ENCODE measurements at places on chromosomes 5 and 9.

DNA sequence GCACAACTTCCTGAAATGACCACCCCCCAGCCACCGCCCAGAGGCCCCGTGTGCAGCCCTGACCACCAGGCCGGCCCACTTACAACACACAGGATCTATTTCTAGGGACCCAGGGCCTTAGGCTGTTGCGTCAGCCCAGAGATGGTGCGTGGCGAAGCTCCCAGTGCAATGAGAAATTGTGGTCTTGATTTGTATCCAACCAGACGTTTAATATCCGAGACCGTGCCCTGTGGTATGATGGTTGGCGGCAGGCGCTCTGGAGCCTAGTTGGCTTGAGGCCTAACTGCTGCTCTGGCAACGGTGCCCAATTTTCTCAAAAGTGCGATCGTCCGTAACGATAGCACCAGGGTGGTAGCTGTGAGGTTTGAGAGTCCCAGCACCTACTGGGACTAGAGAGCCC is 32.6 kb upstream of the SLC6A19 start:
- no peak for DNase-seq
- no peak overlapping the region for H3K27ac ChIP-seq
- H3K4me3 ChIP-seq, result no peak overlapping the region
- no peaks in the 10 kb centered on the region for H3K27me3 ChIP-seq
- no peaks in the 10 kb centered on the region for H3K4me1 ChIP-seq

DNA sequence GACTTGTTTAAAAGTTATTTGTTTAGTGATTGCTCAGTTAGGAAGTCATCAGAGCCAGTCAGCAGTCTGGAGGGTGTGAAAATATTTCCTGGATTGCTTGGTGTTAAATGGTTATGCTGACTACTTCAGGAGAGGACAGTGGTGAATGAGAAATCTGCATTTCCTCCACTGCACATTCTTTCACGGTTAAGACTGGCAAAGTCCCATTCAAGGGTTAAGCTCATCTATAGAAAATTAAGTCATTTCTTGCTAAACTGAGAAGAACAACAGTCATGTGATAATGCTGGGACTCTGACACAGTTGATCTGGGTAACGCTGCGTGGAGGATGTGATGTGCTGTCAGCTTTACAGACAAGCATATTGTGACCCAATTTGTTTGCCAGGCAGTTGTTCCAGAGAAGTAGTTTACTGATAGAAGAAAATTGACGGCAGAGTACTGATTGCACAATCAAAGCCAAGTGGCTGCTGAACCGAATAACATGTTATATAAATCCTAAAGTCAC is 80.4 kb downstream of the GRAMD2B start:
- peak; percentile 46 for DNase-seq
- H3K4me3 ChIP-seq, result no peak overlapping the region
- peaks cover 6% of the 10 kb centered on the region for H3K4me1 ChIP-seq
- no peaks in the 10 kb centered on the region for H3K36me3 ChIP-seq
- peak overlapping the region; percentile 72 for H3K27ac ChIP-seq
- H3K27me3 ChIP-seq, result no peaks in the 10 kb centered on the region

DNA sequence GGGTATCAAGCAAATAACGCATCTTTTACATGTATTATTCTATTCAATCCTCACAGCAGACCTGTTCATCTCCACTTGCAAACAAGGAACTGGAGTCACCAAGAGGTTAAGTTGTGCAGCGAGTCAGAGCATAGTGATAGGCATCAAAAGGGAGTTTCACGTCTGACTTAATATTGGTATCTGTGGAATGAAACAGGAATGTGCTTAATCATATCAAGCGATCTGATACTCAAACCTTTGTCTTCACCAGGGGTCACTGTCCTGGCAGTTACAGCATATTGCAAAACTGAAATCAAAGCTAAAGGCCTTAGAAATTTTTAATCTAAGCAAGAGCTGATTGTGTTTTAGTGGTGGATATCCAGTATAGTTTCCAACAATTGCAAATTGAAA is 271.6 kb downstream of the PLK2 start:
- H3K4me3 ChIP-seq, result no peak overlapping the region
- no peaks in the 10 kb centered on the region for H3K27me3 ChIP-seq
- DNase-seq, result no peak
- H3K4me1 ChIP-seq, result no peaks in the 10 kb centered on the region

- no peak for DNase-seq
- H3K4me1 ChIP-seq, result no peaks in the 10 kb centered on the region
- no peaks in the 10 kb centered on the region for H3K27me3 ChIP-seq
- H3K36me3 ChIP-seq, result no peaks in the 10 kb centered on the region
- no peak overlapping the region for H3K4me3 ChIP-seq
Observed at GRCh38 chr5:70440-70839, 21.5 kb upstream of the PLEKHG4B start.

- H3K4me3 ChIP-seq, result no peak overlapping the region
- H3K36me3 ChIP-seq, result no peaks in the 10 kb centered on the region
- DNase-seq, result no peak
- H3K4me1 ChIP-seq, result no peaks in the 10 kb centered on the region
- H3K27ac ChIP-seq, result no peak overlapping the region
Observed at GRCh38 chr5:61569353-61569752, 237.3 kb downstream of the ZSWIM6 start.

GRCh38 chr9:99235926-99236634 is 14.0 kb downstream of the SEC61B start:
- no peak overlapping the region for H3K4me3 ChIP-seq
- DNase-seq, result no peak
- H3K27ac ChIP-seq, result no peak overlapping the region

- no peaks in the 10 kb centered on the region for H3K4me1 ChIP-seq
- H3K4me3 ChIP-seq, result no peak overlapping the region
- no peaks in the 10 kb centered on the region for H3K36me3 ChIP-seq
- H3K27ac ChIP-seq, result no peak overlapping the region
- no peak for DNase-seq
- no peaks in the 10 kb centered on the region for H3K27me3 ChIP-seq
Observed at GRCh38 chr9:128999581-129000206, 28.4 kb downstream of the SH3GLB2 start.

All from uterus (tissue), 4 donors.